ENCODE measurements at places on chromosomes 7 and 10. TPM values are rescaled to one million over a fixed set of nuclear protein-coding genes. Genes with fewer than 3 reads are reported as not detected.

DNA sequence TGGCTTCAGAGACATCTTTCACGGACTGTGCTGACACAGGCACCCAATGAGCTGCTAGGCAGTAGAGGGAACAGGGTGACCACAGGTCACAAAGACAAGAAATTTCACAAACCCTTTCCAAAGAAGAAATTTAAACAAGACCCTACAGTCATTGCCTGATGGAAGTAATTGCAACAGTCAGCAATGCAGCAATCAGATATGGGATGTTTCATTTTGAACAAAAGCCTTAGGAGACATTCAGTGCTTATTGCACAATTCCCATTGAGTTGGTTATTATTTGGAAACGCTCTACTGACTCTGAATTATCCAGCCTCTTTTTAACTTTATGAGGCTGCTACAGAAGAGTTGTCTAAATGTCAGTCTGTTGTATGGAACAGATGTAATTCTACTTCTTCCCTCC, 85.5 kb downstream of the ETV1 start:
- DNase-seq, result no peak
- H3K4me3 ChIP-seq, result no peak overlapping the region
- no peak overlapping the region for H3K27ac ChIP-seq
- no peaks in the 10 kb centered on the region for H3K27me3 ChIP-seq
- no peaks in the 10 kb centered on the region for H3K36me3 ChIP-seq

DNA sequence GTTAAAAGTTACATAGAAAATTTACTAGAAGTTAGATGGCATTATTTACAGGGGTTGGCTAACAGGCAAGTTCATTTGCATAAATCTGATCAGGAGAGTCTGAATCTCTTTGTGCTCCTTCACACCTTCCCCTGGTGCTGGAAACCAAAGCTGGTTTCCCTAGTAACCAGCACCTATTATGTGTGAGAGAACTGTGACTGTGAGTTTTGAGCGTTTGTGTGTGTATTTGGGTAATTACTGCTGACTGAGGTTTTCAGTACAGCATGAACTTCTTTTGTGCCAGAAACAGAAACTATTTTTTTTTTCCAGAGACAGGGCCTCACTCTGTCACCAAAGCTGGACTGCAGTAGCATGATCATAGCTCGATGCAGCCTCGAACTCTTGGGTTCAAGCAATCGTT, 10.3 kb upstream of the IFIT1B start:
- H3K4me3 ChIP-seq, result no peak overlapping the region
- peak; percentile 92 for DNase-seq
- peak overlapping the region; percentile 62 for H3K27ac ChIP-seq
- no peaks in the 10 kb centered on the region for H3K36me3 ChIP-seq

The CALML3 gene
- not detected for total RNA-seq

The CYP2C19 gene
- not detected for total RNA-seq

The TRRAP gene
- 39.3 TPM for total RNA-seq

- H3K4me1 ChIP-seq, result peaks cover 36% of the 10 kb centered on the region
- peaks cover 26% of the 10 kb centered on the region for H3K36me3 ChIP-seq
- no peak overlapping the region for H3K4me3 ChIP-seq
- no peaks in the 10 kb centered on the region for H3K27me3 ChIP-seq
- H3K27ac ChIP-seq, result no peak overlapping the region
- no peak for DNase-seq
Measured at GRCh38 chr7:102412548-102412947, 16.4 kb downstream of the PRKRIP1 start.

The TRIP6 gene
- total RNA-seq, result 47.4 TPM

The LRRC18 gene
- not detected for total RNA-seq

DNA sequence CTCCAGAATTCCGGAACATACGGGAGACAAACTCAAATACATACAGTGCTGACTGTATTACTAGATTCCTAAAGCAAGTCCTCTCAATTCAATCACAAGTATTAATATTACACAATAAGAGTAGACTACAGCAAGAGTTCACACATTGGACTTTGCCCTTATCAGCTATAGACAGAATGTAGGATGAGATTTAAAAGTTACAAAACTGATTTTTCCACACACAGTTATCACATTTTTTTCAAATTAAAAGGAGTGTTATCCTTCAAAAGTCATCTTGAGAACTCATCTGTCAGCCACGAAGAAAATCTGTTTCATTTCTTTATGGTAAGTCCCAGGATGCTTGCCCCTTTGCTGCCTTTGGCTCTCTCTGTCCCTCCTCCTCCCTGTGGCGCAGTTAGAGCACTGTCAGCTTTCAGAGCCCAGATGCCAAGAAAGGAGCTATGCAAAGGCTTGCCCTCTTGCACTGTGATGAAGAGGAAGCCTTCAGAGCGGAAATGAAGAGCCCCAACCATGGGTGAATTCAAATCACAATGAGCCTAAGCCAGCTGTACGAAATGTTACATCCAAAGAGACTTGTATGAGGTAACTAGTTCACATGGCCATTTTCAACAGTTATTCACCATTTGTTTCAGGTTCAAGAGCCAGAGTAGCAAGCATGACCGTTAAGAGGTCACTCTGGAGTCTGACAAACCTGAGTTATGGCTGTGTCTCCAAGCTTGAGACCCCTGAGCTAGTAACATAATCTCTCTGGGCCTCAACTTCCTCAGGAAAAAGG, 10.7 kb downstream of the NCOA4 start:
- H3K4me3 ChIP-seq, result 0 out of 2 replicates have a peak overlapping the region, but pooled peaks have one; percentile 0
- no peaks in the 10 kb centered on the region for H3K27me3 ChIP-seq
- H3K36me3 ChIP-seq, result peaks cover 9% of the 10 kb centered on the region
- H3K27ac ChIP-seq, result peak overlapping the region; percentile 64
- DNase-seq, result no peak
- H3K4me1 ChIP-seq, result peaks cover 12% of the 10 kb centered on the region

- H3K27me3 ChIP-seq, result no peaks in the 10 kb centered on the region
- no peak overlapping the region for H3K4me3 ChIP-seq
- H3K4me1 ChIP-seq, result no peaks in the 10 kb centered on the region
- no peaks in the 10 kb centered on the region for H3K36me3 ChIP-seq
Measured at GRCh38 chr10:103481974-103482531, 3.0 kb upstream of the CALHM3 start.

DNA sequence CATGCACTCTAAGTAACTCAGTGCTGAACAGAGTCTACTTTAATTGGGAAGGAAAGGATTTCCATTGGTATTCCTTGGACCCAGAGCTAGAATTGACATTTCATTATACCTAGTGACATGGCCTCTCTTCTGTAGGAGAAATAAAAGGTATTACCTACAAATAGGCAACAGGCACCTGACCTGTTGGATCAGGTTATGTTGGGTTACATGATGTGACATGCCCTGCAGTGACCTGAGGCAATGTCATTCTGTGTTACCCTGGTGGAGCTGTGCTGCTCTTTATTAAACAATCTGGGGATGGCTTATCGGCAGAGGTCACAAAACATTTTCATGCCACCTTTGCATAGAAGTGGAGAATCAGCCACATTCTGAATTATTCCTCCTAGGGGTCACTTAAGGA, 427.7 kb downstream of the MDFIC start:
- H3K27me3 ChIP-seq, result no peaks in the 10 kb centered on the region
- no peaks in the 10 kb centered on the region for H3K36me3 ChIP-seq
- H3K4me1 ChIP-seq, result no peaks in the 10 kb centered on the region
- DNase-seq, result no peak

- DNase-seq, result no peak
- no peaks in the 10 kb centered on the region for H3K4me1 ChIP-seq
- H3K27me3 ChIP-seq, result peaks cover 1% of the 10 kb centered on the region
- no peak overlapping the region for H3K27ac ChIP-seq
- H3K36me3 ChIP-seq, result no peaks in the 10 kb centered on the region
Measured at GRCh38 chr7:2497500-2498336, 21.5 kb upstream of the GRIFIN start.

DNA sequence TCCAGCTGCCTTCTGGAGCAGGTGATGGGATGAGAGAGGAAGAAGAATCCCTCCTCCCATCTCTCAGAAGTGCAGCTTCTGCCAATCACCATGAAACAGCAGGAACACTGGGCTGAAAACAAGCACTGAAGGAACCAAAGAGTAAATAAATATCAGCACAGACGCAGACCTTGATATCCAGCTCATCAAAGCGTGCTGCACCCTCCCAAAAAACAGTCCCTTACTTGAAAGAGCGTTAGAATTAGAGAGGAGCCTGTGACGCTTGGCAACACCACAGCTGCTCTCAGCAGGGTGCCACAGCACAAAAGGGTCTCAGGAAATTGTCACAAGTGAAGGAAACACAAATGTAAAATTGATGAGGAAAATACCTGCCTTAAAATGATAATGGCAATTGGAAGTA, 39.5 kb downstream of the KLF6 start:
- no peaks in the 10 kb centered on the region for H3K27me3 ChIP-seq
- no peak overlapping the region for H3K4me3 ChIP-seq
- H3K27ac ChIP-seq, result no peak overlapping the region
- peaks cover 11% of the 10 kb centered on the region for H3K4me1 ChIP-seq
- no peaks in the 10 kb centered on the region for H3K36me3 ChIP-seq
- no peak for DNase-seq

The TMEM184A gene
- total RNA-seq, result not detected

DNA sequence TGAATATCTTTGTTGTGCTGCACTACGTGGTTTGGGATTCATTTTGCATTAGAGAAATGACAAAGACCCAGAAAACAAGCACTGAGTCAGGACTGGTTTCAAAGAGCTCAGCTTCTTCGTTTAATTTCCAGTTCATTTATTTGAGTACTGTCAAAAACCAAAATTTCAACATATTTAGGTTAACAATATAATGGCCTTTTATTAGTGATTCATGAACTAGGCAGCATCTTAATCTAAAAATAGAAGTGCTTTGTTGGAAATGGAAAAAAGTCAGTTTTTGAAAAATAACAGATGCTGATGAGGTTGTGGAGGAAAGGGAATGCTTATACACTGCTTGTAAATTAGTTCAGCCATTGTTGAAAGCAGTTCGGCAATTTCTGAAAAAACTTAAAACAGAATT, 856.4 kb downstream of the LRMDA start:
- no peak overlapping the region for H3K27ac ChIP-seq
- H3K27me3 ChIP-seq, result no peaks in the 10 kb centered on the region
- no peaks in the 10 kb centered on the region for H3K36me3 ChIP-seq
- H3K4me1 ChIP-seq, result no peaks in the 10 kb centered on the region

GRCh38 chr10:102540023-102540422, 36.3 kb downstream of the SUFU start:
- no peaks in the 10 kb centered on the region for H3K36me3 ChIP-seq
- no peak overlapping the region for H3K27ac ChIP-seq
- peaks cover 20% of the 10 kb centered on the region for H3K4me1 ChIP-seq
- no peaks in the 10 kb centered on the region for H3K27me3 ChIP-seq
- no peak overlapping the region for H3K4me3 ChIP-seq
- no peak for DNase-seq

The ASB15 gene
- total RNA-seq, result not detected

The AKR1C4 gene
- total RNA-seq, result not detected

GRCh38 chr7:86592185-86592584, 51.5 kb upstream of the GRM3 start:
- H3K27ac ChIP-seq, result no peak overlapping the region
- no peak overlapping the region for H3K4me3 ChIP-seq
- no peaks in the 10 kb centered on the region for H3K27me3 ChIP-seq
- DNase-seq, result no peak
- no peaks in the 10 kb centered on the region for H3K36me3 ChIP-seq

DNA sequence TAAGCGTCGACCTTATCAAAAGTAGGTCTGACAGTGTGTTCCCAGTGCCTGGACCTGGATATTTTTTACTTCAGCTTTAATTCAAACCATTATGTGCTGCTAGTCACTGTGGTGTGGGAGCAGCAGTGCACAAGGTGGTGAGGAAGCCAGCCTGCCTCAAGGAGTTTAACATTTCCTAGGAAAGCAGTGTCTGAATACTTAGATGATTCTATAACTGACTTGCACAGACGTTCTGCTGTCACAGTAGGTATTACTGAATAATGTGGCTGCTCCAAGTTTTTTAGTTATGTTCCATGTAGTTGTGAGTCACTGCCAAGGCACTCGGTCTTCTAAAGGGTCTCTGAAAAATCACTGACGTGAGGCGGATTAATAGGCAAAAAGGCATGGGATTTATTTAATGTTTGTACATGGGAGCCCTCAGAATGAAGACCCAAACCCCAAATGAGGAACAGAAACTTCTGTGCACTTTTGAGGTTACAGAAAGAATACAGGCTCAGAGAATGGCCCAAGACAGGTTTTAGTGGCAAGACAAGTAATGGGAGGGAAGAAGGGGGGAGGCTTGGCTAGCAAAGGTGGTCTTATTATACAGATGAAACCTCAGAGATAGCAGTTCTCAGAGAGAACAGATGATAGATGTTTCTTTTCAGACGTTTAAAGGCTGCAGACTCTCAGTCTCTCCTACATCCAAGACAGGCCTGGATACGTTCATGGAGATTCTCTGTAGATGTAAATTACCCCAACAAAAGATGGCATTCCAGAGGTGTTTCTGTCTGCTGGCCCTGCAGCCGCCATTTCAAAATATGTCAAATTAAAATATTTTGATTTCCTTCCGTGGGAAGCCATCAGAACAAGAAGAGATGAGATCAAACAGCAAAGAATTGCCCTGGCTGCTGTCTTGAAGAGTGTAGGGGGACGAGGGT, 209.3 kb downstream of the SDK1 start:
- DNase-seq, result no peak
- H3K4me3 ChIP-seq, result no peak overlapping the region

The ABCB1 gene
- total RNA-seq, result 2.5 TPM

DNA sequence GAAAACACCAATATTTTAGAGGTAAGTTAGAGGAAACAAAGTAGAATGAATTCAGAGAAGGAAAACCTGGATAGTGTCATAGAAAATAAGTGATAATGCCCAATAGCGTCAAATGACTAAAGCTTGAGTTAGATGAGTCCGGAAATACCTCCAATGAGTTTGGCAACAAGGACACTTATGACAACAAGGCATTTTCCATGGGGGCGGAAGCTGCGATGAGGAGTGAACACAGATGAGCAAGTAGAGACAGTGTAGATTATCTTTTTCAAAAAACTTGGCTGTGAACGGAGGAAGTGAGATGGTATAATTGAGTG, 383 bp upstream of the R3HCC1L start:
- peaks cover 16% of the 10 kb centered on the region for H3K4me1 ChIP-seq
- peak overlapping the region; percentile 94 for H3K27ac ChIP-seq
- no peaks in the 10 kb centered on the region for H3K36me3 ChIP-seq
- no peaks in the 10 kb centered on the region for H3K27me3 ChIP-seq
- H3K4me3 ChIP-seq, result peak overlapping the region; percentile 92

DNA sequence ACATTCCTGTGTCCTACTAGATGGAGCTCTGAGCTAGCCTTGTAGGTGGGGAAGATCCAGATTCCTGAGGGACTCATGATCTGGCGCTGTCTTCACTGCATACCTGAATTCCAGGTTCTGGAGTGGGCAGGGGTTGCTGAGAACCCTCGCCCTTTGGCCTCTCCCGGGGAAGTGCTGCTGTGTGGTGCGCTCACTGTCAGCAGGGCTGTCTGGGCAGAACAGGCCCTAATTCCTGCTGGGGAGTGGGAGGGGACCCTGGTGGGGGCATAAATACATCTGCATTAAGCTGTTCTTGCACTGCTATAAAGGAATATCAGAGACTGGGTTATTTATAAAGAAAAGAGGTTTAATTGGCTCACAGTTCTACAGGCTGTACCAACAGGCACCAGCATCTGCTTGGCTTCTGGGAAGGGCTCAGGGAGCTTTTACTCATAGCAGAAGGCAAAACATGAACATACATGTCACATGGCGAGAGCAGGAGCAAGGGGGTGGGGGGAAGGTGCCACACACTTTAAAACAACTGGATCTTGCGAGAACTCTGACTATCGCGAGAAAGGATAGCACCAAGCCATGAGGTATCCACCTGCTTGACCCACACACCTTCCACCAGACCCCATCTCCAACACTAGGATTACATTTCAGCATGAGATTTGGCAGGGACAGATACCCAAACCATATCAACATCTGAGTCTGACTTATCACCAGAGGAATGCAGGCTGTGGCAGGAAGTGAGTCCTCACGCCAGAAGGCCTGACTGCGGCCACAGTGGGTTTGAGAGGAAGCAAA, 115.0 kb downstream of the ADCY1 start:
- DNase-seq, result no peak
- no peaks in the 10 kb centered on the region for H3K4me1 ChIP-seq
- no peaks in the 10 kb centered on the region for H3K36me3 ChIP-seq
- no peak overlapping the region for H3K4me3 ChIP-seq
- peaks cover 4% of the 10 kb centered on the region for H3K27me3 ChIP-seq

Measured in GM12878 (cell line).